ENCODE measurements at places on chromosomes 7 and 10.

GRCh38 chr10:77338143-77338542 is 299.5 kb downstream of the KCNMA1 start:
- DNase-seq, result no peak

GRCh38 chr7:95549818-95550529 is 46.3 kb downstream of the PDK4 start:
- DNase-seq, result no peak

DNA sequence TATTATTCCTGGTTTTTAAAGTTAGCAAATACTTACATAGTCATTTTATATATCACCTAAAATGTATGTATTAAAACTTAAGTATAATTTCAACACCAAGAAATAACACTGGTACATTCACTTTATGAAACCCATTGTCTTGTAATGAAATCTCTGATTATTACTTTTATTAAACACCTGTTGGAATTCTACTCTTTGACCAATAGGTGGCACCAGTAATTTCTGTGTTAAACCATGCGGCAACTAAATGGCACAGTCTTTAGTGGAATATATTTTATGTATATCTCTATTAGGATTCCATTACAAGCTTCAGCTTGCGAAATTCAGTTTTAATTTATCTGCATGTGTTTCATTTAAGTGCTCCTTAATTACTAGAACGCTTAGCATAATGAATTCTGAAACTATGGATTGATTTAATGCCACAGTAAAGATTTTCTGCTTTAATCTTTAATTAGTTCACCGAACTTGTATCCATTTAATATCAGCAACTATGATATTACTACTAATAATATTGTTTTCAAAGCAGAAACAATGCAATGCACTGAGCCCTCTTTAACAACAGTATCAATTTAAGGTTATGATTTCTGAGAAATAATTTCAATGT is 181.3 kb downstream of the MAGI2 start:
- peak; percentile 6 for DNase-seq

GRCh38 chr7:128203710-128204214 is 37.3 kb upstream of the LEP start:
- no peak for DNase-seq

DNA sequence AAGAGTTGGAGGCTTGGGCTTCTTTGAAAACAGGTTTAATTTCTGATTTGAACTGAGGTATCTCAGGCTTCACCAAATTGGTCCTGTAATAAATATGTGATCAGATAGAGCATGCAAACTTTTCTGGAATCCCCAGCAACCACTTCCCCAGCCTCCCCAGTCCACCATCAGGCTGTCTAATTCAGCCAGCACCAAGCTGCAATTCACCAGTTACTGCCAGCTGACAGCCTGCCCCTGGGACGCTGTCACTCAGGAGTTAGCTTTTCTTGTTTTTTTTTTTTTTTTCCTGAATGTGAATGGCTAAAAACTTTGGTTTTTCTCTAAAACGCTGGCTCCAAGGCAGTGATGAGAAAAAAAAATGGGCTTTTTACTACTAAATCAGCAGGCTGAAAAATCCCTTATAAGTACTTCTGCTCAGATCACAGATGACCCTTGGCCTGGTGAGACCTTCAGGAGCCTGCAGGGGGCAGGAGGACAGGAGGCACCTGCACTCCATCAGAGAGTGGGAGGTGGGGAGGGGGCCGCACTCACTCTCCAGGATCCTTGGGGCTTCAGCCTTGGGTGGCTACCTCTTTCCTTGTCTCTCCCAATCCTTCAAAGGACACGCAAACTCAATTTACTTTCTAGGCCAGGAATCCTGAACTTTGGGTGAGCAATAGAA is 349.4 kb downstream of the GATA3 start:
- DNase-seq, result peak; percentile 13

GRCh38 chr10:70272925-70273316 is 10.9 kb downstream of the NPFFR1 start:
- DNase-seq, result peak; percentile 33

- no peak for DNase-seq
Observed at GRCh38 chr10:82089327-82089726, 214.3 kb downstream of the NRG3 start.

- DNase-seq, result no peak
Observed at GRCh38 chr10:126538439-126539135, 131.9 kb downstream of the C10orf90 start.

DNA sequence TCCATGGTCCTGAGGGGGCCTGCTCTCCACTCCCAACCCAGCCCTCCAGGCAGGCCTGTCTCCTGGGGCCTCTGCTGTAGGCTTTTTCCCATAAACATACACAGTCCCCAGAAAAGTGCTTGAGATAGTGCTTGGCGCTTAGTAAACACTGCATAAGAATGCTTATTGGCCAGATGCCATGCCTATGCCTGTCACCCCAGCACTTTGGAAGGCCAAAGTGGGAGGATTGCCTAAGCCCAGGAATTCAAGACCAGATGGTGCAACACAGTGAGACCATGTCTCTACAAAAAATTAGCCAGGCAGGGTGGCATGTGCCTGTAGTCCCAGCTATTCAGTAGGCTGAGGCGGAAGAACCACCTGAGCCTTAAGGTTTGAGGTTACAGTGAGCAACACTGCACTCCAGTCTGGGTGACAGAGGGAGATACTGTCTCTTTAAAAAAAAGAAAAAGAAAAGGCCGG is 24.6 kb upstream of the ASL start:
- no peak for DNase-seq

GRCh38 chr7:89104748-89105685 is 309.5 kb upstream of the TEX47 start:
- no peak for DNase-seq

DNA sequence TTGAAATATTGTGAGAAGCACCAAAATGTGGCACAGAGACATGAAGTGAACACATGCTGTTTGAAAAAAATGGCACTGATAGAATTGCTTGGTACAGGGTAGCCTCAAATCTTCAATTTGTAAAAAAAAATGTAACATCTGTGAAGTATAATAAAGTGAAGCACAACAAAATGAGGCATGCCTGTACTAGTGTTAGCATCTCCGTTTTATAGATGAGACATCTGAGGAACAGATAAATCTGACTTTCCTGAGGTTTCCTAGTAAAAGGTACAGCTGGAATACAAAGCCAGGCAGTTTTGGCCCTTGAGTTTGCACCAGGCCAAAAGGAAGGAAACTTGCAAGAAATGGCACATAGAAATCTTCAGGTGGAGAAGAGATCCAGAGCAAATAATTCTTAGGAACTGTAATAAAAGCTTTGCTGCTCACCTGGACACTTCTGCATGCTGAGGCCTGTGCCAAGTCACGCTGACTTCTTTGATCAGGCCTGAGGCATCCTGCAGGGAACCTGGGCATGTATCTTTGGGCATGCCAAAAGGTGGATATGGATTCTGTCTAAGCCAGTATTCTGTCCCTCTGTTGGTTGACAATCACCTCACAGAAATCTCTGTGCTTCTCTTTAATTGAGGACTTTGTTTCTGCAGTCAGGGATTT is 251.5 kb upstream of the PLPP4 start:
- DNase-seq, result no peak

GRCh38 chr7:28575241-28575643 is 162.9 kb downstream of the CREB5 start:
- DNase-seq, result no peak

DNA sequence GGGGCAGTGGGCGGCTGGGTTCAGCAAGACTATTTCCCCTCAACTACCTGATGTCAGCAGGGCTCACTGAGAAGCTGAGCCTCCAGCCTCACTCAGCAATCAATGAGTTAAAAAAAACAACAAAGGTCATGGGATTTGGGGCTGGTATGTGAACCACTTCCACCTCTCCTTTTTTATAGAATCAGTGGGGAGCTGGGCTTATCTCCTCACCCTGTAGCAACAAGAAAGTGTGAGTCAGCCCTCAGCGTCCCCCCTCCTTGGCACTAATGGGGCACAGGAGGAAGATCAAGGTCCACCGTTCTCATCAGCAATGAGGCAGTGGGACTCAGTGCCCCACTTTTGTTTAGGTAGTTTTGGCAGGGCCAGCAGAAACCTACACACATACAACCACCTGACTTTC is 823.5 kb upstream of the POM121L12 start:
- DNase-seq, result no peak

DNA sequence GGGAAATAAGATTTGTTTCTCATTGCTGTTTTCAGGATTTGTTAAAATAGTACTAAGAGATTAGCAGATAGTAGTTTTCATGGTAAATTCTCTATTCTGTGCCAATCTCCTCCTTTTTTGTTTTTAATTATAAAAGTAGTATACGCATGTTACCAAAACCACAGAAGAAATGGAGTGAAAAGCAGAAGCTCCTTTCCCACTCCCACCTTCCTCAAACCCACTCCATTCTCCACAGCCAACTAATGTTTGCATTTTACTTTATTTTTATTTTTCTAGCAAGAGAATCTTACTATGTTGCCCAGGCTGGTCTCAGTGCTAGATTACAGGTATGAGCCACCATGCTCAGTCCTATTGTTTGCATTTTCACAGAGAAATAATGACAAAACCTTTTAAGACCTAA is 4.5 kb upstream of the LRMDA start:
- no peak for DNase-seq

DNA sequence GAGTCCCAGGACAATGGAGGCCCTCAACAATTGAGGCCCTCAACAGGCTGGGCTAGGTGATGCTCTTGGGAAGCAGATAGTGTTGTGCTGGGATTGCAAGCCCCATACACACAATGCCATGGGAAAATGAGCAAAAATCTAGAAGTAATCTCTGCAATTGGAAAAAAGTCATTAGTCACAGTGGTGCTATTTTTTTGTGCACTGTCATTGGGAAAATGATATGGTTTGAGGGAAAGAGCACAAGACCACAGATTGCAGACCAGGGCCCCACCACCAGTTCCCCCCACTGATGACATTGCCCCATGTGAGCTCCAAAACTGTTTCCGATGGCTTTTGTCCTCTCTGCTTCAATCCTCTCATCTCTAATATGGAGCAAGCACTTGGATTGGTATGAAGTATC is 1.9 kb downstream of the KCTD7 start:
- no peak for DNase-seq

DNA sequence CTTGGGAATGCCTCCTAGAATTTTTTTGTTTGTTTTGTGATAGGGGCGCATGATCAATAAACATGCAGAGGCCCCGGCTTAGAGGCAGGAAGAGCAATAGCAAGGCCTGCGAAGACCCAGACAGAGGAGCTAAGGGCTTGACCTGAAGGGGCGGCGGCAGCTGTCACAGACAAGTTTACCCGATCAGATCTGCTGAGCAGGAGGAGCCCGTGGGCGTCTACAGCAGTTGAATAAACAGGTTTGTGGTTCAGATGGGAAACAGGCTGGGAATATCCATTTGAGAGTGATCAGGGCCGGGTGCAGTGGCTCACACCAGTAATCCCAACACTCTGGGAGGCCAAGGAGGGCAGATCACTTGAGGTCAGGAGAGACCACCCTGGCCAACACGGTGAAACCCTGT is 126.0 kb upstream of the CALN1 start:
- DNase-seq, result no peak

- DNase-seq, result no peak
Observed at GRCh38 chr7:108789451-108789850, 219.8 kb downstream of the DNAJB9 start.

GRCh38 chr10:69333205-69333604 is 54.9 kb downstream of the HK1 start:
- DNase-seq, result no peak

DNA sequence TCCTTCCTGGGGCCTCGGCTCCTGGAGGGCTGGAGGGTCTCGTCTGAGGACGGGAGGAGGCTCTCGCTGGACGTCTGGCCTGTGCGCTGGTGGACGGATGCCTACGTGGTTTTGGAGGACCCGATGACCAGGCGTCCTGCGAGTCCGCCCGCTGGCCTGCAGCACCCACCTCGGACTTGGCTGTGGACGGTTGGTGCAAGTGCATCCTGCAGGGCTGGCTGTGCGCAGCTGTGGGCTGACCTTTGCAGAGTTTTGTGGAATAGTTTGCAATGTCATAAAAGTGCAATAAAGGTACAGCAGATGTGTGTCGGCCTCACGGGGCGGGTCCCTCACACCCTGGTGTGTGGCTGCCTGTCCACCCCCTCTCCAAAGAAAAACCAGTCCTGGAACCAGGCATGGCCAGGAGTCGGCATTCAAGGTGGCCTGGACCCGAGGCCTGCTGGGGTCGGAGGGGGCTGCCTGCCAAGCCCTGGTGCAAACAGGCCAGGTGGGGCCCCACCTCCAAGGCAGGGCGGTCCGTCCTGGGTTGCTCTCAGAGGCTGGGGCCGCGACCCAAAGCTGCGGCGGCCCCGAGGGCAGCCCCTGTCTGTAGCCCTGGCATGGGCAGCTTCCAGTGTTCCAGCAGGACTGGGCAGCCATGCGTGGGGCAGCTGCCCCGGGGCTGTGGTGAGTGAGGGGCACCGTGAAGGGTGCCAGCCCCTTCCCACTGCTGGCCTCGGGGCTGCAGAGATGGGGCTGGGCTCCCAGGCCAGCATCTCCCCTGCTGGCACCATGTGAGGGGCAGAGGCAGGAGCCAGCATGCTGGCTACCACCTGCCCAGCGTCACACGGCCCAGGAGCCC is 29.3 kb upstream of the FOXL3 start:
- no peak for DNase-seq

DNA sequence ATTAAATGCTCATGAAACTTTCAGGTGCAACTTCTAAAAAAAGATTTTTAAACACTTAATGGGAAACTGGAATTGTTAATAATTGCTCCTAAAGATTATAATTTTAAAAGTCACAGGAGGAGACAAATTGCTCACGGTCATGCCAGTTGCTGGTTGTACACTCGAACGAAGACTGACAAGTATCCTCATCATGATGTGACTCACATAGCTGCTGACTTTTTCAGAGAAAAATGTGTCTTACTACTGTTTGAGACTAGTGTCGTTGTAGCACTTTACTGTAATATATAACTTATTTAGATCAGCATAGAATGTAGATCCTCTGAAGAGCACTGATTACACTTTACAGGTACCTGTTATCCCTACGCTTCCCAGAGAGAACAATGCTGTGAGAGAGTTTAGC is 79.3 kb downstream of the ITGB8 start:
- no peak for DNase-seq
